ENCODE measurements at places on chromosomes 11 and 22.
A peak's percentile ranks its signal among the peaks of the same experiment; 100 is the strongest.

GRCh38 chr11:69213316-69213715 is 57.6 kb downstream of the SMIM38 start:
- H3K27me3 ChIP-seq, result no peaks in the 10 kb centered on the region
- H3K4me3 ChIP-seq, result no peak overlapping the region
- H3K27ac ChIP-seq, result no peak overlapping the region
- peaks cover 6% of the 10 kb centered on the region for H3K4me1 ChIP-seq

GRCh38 chr11:56740107-56740506 is 8.4 kb downstream of the OR9G4 start:
- no peak for DNase-seq
- H3K4me3 ChIP-seq, result no peak overlapping the region
- no peaks in the 10 kb centered on the region for H3K4me1 ChIP-seq
- no peaks in the 10 kb centered on the region for H3K36me3 ChIP-seq
- H3K27me3 ChIP-seq, result no peaks in the 10 kb centered on the region
- H3K27ac ChIP-seq, result no peak overlapping the region

GRCh38 chr22:44179196-44179988 is 1.3 kb upstream of the PARVG start:
- no peak overlapping the region for H3K27ac ChIP-seq
- H3K27me3 ChIP-seq, result peaks cover 32% of the 10 kb centered on the region
- H3K4me3 ChIP-seq, result no peak overlapping the region
- no peaks in the 10 kb centered on the region for H3K4me1 ChIP-seq

- no peak for DNase-seq
- no peaks in the 10 kb centered on the region for H3K27me3 ChIP-seq
- no peaks in the 10 kb centered on the region for H3K36me3 ChIP-seq
- H3K27ac ChIP-seq, result no peak overlapping the region
Measured at GRCh38 chr11:100638648-100639047, 48.4 kb upstream of the ARHGAP42 start.

- no peak for DNase-seq
- no peaks in the 10 kb centered on the region for H3K36me3 ChIP-seq
- no peak overlapping the region for H3K27ac ChIP-seq
- no peaks in the 10 kb centered on the region for H3K4me1 ChIP-seq
- no peak overlapping the region for H3K4me3 ChIP-seq
- H3K27me3 ChIP-seq, result peaks cover 2% of the 10 kb centered on the region
Measured at GRCh38 chr11:105821781-105822180, 200.3 kb downstream of the MSANTD4 start.

DNA sequence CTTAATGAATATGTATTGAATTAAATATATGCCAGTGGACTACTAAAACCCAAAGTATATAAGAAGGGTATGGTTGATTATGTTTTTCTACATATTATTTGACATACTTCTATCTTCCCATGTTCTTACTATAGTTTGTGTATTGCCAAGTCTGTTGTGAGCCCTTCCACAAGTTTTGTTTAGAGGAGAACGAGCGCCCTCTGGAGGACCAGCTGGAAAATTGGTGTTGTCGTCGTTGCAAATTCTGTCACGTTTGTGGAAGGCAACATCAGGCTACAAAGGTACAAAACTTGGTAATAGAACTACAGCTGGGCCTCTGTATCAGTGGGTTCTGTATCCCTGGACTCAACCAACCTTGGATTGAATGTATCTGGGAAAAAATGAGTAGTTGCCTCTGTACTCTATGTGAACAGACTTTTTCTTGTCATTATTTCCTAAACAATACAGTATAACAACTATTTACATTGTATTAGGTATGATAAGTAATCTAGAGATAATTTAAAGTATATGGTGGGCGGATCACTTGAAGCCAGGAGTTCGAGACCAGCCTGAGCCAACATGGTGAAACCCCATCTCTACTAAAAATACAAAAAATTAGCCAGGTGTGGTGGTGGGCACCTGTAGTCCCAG is 38.7 kb upstream of the TTC36 start:
- H3K36me3 ChIP-seq, result peaks cover 92% of the 10 kb centered on the region
- H3K27ac ChIP-seq, result no peak overlapping the region
- DNase-seq, result no peak
- H3K4me1 ChIP-seq, result no peaks in the 10 kb centered on the region
- no peaks in the 10 kb centered on the region for H3K27me3 ChIP-seq
- no peak overlapping the region for H3K4me3 ChIP-seq

DNA sequence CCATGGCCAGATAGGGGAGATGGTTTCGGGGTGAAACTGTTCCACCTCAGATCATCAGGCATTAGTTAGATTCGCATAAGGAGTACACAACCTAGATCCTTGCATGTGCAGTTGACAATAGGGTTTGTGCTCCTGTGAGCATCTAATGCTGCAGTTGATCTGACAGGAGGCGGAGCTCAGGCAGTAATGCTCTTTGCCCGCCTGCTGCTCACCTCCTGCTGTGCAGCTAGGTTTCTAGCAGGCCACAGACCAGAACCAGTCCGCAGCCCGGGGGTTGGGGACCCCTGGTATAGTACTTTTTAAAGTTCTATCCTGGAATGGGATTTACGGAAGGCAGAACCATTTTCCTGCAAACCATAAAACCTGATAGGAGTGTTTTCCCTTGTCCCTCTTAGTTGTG is 54.6 kb downstream of the POLD3 start:
- no peaks in the 10 kb centered on the region for H3K4me1 ChIP-seq
- H3K4me3 ChIP-seq, result no peak overlapping the region

DNA sequence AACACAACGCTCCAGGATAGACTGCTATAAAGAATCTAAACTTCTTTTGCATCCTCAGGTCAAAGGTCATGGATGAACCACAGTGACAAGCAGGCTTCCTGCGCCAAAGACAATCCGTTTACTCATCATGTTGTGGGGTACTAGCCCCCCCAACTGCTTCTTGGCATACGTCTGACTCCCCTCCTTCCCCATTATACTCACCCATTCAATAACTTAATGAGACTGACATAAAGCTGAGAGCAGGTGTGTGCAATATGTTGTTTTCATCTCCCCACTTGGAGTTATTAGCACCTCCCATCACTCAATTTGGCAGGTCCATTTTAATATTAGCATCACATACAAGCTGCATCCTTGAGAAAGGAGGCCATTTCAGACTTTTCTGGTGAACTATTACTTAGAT is 157.1 kb downstream of the CADM1 start:
- no peak for DNase-seq
- H3K4me3 ChIP-seq, result no peak overlapping the region
- H3K27me3 ChIP-seq, result no peaks in the 10 kb centered on the region
- H3K4me1 ChIP-seq, result no peaks in the 10 kb centered on the region

GRCh38 chr22:33919391-33920196 is 682 bp downstream of the LARGE1 start:
- no peak for DNase-seq
- peak overlapping the region; percentile 47 for H3K4me3 ChIP-seq
- H3K36me3 ChIP-seq, result no peaks in the 10 kb centered on the region
- no peak overlapping the region for H3K27ac ChIP-seq

GRCh38 chr11:63768237-63769041 is at the start of gene ZFTA:
ZFTA (minus strand) TSS chr11:63768775; CDS start chr11:63768622, 153 bp downstream.
- H3K4me3 ChIP-seq, result peak within 1 kb of the TSS; percentile 94
- peaks cover 4% of the 10 kb centered on the region for H3K4me1 ChIP-seq
- no peaks in the 10 kb centered on the region for H3K27me3 ChIP-seq
- peak within 1 kb of the TSS; percentile 47 for H3K27ac ChIP-seq
- no peaks in the 10 kb centered on the region for H3K36me3 ChIP-seq

GRCh38 chr11:92623055-92623454 is 346.4 kb upstream of the MTNR1B start:
- no peak for DNase-seq
- no peaks in the 10 kb centered on the region for H3K27me3 ChIP-seq
- H3K4me1 ChIP-seq, result no peaks in the 10 kb centered on the region
- no peak overlapping the region for H3K4me3 ChIP-seq
- H3K27ac ChIP-seq, result no peak overlapping the region
- H3K36me3 ChIP-seq, result no peaks in the 10 kb centered on the region

GRCh38 chr22:20953668-20954500 is 13.2 kb upstream of the AIFM3 start:
- H3K27me3 ChIP-seq, result no peaks in the 10 kb centered on the region
- DNase-seq, result no peak
- no peak overlapping the region for H3K4me3 ChIP-seq

DNA sequence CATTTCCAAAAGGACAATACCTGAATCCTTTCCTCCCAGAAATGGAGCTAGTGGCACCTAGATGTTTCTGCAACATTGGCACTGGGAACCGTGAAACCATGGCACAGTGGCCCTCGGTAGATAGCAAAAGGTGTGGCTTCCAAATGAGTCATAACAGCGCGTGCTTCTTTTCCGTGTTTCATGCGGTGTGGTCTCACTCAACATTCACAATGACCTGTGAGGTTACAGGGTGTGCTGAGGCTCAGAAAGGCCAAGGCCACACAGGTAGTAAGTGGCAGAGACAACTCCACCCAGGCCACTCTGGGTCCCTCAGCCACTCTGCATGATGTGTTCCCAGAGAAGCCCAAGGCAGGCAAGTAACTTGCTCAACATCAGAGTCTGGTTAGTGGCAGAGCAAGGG is 67.4 kb downstream of the TP53I11 start:
- no peaks in the 10 kb centered on the region for H3K36me3 ChIP-seq
- no peak for DNase-seq
- H3K4me3 ChIP-seq, result no peak overlapping the region
- H3K27ac ChIP-seq, result no peak overlapping the region

DNA sequence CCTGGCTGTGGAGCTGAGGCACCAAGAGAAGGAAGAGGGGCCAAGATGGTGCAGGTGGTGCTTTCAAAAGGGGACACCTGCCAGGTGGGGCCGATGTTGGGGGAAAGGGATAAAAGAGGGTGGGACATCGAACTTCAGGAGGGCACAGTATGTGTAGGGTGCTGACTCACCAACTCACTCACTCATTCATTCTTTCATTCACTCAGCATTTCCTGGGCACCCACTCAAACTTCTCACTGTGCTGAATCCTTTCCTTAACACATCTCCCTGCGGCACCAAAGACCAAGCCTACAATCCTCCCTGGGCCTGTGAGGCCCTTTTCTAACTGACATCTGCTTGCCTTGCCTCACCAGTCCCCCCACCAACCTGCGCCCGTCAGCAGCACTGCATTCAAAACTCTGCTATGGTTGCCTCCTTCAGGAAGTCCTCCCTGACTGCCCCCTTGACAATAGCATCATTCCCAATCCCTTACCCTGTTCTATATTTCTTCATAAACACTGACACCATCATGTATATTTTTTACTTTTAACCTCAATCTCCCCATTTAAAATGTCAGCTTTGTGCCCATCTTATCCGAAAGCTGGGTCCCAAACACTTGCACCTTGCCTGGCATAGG is 246.6 kb downstream of the MN1 start:
- H3K27ac ChIP-seq, result no peak overlapping the region
- no peaks in the 10 kb centered on the region for H3K27me3 ChIP-seq
- H3K4me1 ChIP-seq, result no peaks in the 10 kb centered on the region
- no peaks in the 10 kb centered on the region for H3K36me3 ChIP-seq
- H3K4me3 ChIP-seq, result no peak overlapping the region

- no peak for DNase-seq
- no peak overlapping the region for H3K27ac ChIP-seq
- H3K27me3 ChIP-seq, result no peaks in the 10 kb centered on the region
Measured at GRCh38 chr11:9046481-9046880, 42.7 kb upstream of the NRIP3 start.

GRCh38 chr11:870127-870413 is 27.4 kb downstream of the TSPAN4 start:
- H3K36me3 ChIP-seq, result peaks cover 13% of the 10 kb centered on the region
- DNase-seq, result no peak
- no peaks in the 10 kb centered on the region for H3K4me1 ChIP-seq
- no peak overlapping the region for H3K4me3 ChIP-seq

- no peaks in the 10 kb centered on the region for H3K27me3 ChIP-seq
- H3K27ac ChIP-seq, result peak overlapping the region; percentile 75
- H3K36me3 ChIP-seq, result peaks cover 23% of the 10 kb centered on the region
- peaks cover 17% of the 10 kb centered on the region for H3K4me1 ChIP-seq
- no peak overlapping the region for H3K4me3 ChIP-seq
- DNase-seq, result no peak
Measured at GRCh38 chr11:66006891-66007176, 4.5 kb downstream of the BANF1 start.

- H3K4me1 ChIP-seq, result no peaks in the 10 kb centered on the region
- DNase-seq, result no peak
- no peaks in the 10 kb centered on the region for H3K27me3 ChIP-seq
Measured at GRCh38 chr11:116376547-116376946, 396.2 kb downstream of the BUD13 start.

GRCh38 chr22:20563466-20563906 is 56.1 kb downstream of the MED15 start:
- DNase-seq, result no peak
- H3K4me3 ChIP-seq, result no peak overlapping the region
- peaks cover 96% of the 10 kb centered on the region for H3K36me3 ChIP-seq
- peaks cover 24% of the 10 kb centered on the region for H3K4me1 ChIP-seq
- H3K27me3 ChIP-seq, result no peaks in the 10 kb centered on the region

DNA sequence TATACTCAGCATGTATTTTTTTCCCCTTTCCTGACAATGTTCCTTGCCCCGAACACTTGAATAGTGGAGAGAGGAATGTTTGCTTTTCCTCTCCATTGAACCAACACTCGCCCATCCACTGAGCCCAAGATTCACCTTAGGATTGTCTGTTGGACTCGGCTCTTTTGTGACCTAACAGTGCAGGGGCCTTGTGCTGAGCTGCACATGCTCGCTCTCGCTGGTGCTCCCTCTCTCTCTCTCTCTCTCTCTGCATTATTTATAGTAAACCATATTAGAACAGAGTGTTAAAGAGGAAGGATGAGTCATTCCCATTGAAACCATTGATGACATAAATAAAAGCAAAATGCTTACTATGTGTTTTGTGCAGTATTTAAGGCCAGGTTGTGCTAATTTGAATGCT is 20.7 kb downstream of the ZBTB16 start:
- H3K36me3 ChIP-seq, result peaks cover 6% of the 10 kb centered on the region
- no peak for DNase-seq
- H3K4me3 ChIP-seq, result no peak overlapping the region
- no peaks in the 10 kb centered on the region for H3K27me3 ChIP-seq

DNA sequence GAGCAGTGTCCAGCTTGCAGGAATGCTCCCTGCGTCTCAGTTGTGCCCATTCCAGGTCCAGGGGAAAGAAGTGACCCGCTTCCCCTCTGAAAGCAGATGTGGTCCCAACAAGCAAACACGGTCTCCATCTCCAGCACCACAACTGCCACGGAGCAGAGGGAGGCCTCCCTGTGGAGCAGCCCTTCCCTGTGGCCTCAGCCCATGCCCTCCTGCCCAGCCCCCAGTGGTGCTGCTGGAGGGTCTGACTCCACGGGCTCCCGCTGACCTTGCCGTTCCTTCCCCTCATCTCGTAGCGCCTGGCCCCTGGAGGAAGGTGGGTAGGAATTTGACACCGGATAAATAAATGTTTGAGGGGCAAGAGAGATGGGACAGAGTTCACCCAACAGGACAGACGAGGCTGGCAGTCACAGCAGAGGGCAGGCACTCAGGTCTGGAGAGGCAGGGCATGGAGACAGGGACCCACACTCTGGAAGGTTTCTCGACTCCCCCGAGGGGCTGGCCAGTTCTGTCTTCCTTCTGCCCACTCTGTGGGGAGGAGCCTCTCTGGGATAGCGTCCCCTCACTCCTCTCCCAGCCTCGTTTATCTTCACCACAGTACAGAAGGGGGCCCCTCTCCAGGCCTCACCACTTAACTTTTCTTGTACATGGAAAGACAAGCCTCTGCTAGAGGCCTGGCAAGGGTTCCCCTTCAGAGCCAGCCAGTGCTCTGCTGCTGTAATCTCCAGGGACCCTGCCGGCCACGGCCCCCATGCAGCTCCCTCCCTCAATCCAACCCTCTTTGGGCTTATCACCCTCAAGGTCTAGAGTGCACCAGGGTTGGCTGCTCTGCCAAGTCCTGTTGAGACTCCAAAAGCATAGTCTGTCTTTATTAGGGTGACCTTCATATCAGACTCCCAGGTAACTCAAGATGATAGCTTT is 7.5 kb upstream of the ST3GAL4 start:
- H3K27me3 ChIP-seq, result no peaks in the 10 kb centered on the region
- peak; percentile 57 for DNase-seq
- peaks cover 39% of the 10 kb centered on the region for H3K4me1 ChIP-seq
- H3K4me3 ChIP-seq, result no peak overlapping the region
- H3K36me3 ChIP-seq, result peaks cover 35% of the 10 kb centered on the region

Data from RWPE2 (cell line).